ENCODE measurements at places on chromosomes 13 and 19.

DNA sequence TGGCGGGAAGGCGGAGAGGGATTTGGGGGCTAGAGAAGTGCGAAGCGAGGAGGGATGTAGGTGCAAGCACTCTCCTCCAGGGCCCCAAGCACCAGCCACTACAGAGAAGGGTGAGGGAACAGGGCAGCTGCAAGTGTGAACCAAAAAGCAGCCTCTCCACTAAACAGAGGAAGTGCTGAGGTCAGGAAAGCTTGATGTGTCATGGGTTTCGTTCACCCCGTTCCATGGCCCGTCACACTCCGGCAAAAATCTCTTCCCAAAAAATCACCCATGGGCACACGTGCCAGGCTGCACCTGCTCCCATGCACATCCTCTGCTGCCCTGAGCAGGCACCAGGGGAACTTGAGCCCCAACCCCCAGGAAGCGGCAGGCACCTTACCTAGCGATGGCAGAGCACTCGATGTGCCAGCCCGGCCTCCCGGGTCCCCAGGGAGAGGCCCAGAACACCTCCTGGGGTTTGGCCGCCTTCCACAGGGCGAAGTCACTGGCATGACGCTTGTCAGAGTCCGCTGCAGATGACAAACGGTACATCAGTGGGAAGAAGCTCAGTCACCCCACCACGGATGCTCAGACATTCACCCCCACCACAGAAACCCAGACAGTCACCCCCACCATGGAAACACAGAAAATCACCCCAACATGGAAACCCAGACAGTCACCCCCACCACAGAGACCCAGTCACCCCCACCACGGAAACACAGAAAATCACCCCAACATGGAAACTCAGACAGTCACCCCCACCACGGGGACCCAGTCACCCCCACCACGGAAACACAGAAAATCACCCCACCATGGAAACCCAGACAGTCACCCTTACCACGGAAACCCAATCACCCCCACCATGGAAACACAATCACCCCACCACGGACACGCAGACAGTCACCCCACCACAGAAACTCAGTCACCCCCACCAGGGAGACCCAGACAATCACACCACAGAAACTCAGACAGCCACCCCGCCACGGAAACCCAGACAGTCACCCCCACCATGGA, 29.0 kb downstream of the CARS2 start:
- no peak for DNase-seq

GRCh38 chr19:18490728-18491127, 31.1 kb downstream of the ELL start:
- DNase-seq, result no peak

DNA sequence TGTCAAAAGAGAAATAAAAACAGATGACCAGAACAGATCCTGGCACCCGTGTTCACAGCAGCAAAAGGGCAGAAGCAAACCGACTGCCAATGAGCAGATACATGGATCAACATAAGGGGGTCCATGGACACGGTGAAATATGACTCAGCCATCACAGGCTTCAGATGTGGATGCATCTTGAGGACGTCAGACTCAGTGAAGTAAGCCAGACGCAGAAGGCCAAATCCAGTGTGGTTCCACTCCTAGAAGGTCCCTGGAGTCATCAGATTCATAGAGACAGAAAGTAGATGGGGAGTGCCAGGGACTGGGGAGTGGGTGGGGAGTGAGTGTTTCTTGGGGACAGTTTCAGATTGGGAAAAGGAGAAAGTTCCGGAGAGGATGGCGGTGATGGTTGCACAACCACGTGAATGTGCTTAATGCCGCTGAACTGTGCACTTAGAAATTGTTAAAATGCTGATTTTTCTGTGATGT, 28.8 kb upstream of the SEMA6B start:
- DNase-seq, result no peak

DNA sequence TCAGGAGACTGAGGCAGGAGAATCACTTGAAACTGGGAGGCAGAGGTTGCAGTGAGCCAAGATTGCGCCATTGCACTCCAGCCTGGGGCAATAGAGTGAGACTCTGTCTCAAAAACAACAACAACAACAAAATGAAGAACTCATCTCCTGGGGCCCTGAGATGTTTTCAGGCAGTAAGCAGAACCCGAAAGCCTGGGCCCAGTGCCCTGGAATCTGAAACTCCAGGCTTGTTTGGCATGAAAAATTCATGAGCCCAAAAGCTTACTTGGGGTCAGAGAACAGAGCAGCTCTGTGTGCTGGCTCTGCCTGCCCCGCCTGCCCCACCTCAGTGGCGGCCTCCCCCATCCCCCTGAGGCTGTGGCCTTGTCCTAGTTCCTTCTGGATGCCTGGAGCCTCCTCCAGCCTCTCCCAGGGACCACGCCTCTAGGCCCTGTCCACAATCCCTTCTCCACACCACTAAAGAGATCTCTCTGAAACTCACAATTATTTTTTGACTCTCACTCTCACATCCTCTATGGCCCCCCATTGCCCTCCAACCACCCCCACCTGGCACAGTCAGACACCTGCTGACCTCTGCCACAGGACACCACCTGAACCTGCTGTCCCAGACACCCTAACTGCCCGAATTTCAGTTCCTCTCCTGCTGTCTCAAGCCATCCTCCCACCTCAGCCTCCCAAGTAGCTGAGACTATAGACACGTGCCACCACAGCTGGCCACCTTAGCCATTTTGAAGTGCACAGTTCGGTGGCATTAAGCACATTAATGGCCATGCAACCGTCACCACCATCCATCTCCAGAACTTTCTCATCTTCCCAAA, 6.9 kb upstream of the AP1M2 start:
- no peak for DNase-seq

- no peak for DNase-seq
These were observed 42.4 kb downstream of the GPR12 start for GRCh38 chr13:26718146-26718545.

GRCh38 chr13:112752711-112753541, 63.1 kb downstream of the ATP11A start:
- DNase-seq, result no peak

DNA sequence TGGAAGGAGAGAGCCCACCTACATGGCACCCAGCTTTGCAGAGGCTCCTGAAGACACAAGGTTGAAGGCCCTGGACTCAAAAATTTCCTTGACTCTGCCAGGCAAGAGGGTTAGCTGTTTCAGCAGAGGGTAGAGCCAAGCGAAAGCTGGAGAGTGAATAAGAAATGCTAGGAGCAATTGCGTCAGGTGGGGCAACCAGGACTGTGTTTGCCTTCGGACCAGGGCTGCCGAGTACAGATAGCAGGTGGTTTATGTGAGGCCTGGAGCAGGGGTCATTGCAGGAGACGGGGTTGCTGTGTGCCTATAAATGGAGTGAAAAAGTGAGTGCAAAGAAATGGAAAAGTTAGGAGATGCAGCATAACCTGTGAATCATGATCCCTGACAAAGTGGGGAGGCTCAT, 59.1 kb downstream of the IRS2 start:
- DNase-seq, result no peak

GRCh38 chr19:44820648-44821609, 12.0 kb downstream of the BCAM start:
- DNase-seq, result no peak

GRCh38 chr19:41578886-41579285, 2.9 kb downstream of the CEACAM21 start:
- no peak for DNase-seq

DNA sequence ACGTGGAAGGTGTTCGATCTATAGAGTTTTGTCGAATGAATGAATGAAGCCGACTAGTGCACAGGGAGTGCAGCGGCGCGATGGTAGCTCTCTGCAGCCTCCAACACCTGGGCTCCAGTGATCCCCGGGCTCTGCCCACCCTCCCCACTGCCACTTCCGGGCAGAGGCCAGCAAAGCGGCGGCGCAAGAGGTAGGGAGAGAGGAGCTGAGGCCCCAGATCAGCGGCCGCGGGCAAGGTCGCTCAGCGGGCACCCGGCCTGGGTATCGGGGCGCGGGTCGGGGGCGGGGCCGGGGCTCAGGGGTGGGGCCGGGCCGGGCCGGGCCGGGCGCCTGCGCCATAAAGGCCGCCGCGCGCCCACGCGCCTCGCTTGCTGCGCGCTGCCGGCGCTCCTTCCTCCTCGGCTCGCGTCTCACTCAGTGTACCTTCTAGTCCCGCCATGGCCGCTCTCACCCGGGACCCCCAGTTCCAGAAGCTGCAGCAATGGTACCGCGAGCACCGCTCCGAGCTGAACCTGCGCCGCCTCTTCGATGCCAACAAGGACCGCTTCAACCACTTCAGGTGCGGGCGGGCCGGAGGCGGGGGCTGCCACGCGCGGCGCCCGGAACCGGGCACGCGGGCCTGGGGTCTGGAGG, at the start of gene GPI:
Gene GPI (plus strand): TSS at position 367 of the 633 bp plus-strand sequence. CDS start 71 bp downstream, at position 438.
- DNase-seq, result peak; percentile 55

DNA sequence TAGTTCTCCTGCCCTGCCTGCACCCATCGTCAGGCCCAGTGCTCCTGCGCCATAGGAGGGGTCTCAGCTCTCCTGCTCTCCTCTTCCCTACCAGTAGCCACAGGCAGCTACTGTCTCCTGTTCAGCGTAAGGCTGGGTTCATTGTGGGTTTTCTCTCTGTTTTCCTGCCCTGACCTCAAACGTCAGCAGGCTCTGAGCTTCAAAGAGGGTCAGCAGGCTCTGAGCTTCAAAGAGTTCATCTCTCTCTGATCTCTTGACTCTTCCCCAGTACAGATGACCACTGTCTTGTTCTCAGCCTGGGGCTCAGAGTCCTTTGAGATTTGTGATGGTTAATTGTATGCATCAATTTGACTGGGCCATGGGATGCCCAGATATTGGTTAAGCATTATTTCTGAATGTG, 4.6 kb upstream of the CPB2 start:
- DNase-seq, result no peak

GRCh38 chr19:49520705-49521319, 7.0 kb upstream of the RCN3 start:
- DNase-seq, result no peak

DNA sequence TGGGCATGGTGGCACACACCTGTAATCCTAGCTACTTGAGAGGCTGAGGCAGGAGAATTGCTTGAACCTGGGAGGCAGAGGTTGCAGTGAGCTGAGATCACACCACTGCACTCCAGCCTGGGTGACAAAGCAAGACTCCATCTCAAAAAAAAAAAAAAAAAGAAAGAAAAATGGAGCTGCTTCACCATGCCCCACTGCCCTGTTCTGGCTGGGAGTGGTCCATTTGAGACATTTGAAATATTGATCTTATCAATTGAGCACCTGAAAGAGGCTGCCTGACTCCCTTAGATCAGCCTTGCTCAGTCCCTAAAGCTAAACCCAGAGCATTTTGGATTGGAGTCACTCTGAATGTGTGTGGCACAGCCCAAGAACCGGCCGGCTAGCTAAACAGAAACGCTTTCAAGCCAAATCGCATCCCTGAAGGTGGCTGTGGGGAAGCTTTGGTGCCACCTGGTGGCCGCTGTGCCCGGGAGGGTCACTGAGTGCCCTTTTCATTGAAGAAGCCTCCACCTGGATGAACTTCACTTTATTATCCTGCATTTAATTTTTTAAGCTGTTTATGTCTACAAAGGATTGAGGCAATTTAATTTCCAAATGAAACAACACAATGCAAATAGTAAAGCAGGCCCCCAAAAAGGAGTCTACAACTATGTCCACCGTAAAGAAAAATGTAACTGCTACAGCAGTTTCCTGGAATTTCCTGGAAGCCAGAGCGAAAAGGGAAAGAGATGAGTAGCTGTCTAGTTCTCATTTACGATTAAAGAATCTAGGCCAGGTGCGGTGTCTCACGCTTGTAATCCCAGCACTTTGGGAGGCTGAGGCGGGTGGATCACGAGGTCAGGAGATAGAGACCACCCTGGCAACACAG, 53.1 kb upstream of the SERPINE3 start:
- DNase-seq, result peak; percentile 28

DNA sequence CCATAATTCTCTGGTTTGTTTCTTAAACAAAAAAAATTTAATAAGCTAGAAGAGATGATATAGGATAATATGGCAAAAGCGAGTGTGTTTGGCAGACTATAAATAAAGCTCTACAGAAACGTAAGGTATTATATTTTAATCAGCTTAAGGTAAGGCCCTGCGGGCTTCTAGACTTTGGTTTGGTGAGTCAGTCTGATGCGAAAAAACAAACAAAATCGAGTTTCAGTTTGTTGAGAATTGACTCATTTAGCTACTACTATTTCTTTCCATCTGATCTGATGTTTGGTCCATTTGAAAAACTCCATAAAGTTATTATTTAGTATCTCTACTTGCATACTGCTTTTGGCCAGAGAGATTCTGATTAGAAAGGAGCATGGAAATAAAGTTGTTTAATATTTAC, 138.0 kb downstream of the MIPEP start:
- no peak for DNase-seq

- DNase-seq, result no peak
These were observed 16.2 kb downstream of the TMTC4 start for GRCh38 chr13:100658363-100658762.

DNA sequence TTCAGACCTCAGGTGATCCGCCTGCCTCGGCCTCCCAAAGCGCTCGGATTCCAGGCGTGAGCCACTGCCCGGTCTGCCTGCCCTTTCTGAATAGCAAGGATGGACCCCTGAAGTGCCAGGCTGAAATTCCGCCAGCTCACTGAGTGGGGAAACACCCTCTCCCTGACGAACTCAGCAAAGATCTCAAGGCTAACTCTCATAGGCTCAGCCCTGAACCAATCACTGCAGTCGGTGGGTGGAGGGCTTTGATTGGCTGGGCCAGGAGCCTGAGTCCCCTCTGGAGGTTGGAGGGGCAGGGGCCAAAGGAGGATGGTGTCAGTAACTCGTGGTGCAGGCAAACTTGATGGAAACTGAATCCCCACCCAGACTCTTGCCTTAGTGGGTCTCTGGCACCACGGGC, 11.2 kb upstream of the COMP start:
- DNase-seq, result no peak

DNA sequence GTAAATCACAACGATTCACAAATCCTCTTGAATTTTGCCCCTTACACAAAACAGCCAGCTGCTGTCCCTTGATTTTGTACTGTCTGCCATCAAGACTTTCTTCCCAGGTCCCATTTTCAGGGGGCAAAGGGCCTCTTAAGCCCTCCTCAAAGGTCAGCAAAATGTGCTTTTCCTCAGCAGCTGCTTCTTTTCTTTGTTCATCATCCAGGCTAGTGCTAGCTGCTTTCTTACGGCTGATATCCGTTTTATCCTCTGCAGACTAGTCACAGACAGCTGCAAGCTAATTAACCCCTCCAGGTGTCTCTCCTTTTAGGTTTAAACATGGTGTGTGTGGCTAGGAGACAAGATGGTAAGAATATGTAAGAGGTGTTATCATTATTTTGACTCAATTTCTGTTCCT, 90.9 kb downstream of the NALCN start:
- no peak for DNase-seq

GRCh38 chr13:108932196-108932595, 302.8 kb downstream of the MYO16 start:
- no peak for DNase-seq
